ENCODE measurements at places on chromosomes 2 and 18. TPM values are rescaled to one million over a fixed set of nuclear protein-coding genes. Genes with fewer than 3 reads are reported as not detected.

DNA sequence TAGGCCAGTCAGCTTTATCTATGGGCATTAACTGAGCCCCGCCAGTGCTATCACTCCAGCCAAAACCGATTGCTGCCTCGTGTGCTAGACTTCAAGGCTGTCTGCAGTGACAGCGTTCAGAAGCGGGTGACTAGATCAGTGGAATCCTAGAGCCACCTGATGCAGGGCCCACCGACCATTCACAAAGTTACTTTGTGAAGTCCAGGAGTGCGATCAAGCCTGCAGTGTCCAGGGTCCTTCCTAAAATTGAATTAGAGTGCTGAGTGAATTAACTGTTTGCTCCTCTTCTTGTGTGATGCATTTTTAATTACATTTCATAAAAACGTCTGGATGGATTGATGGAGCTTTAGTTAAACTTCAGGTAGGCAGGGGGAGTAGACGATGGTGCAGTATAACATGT lies 13.9 kb downstream of the PCARE start:
- DNase-seq, result no peak

DNA sequence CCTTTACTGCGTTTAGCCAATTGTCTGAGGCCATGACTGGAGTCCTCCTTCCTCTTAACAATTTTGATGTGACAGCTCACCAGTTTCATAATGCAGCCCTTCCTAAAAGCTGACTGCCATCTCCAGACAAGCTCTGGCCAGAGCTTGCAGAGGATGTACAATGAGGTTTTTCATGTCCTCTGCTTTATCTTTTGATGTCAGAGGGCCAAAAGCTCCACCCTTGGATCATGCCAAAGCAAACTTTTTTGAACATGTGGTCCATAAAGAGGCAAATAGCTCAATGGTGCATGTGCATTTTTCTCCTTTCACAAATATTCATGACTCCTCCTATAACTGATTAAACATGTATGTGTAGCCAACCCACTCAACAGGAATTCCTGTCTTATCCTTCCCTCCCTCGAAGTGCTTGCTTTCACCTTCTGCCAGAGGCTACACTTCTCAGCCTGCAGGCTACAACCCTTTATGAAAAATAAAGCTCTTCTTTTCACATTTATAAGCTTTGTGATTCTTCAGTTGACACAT lies 266.2 kb downstream of the FBXO15 start:
- peak; percentile 42 for DNase-seq

DNA sequence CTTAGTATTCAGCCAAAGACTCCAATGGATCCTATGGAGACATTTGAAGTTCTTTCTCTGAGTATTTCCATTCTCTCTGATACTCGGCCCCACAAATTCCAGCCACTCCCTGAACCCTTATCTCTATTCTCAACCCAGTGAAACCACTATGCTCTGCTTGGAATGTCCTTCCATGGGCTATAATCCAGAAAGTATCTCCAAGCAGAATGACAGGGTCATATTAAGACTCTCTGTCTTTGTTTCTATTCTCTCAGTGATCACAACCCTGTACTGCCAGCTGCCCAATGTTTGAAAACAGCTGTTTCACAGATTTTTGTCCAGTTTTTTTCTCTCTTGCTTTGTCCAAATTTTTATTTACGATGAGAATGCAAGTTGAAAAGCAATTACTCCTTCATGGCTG lies 21.9 kb downstream of the CHMP3 start:
- DNase-seq, result no peak

- DNase-seq, result no peak
These were observed 9.8 kb downstream of the PTPRN start for GRCh38 chr2:219299372-219299760.

VWC2L gene
- not detected for total RNA-seq
